Stimulated activated CD4-positive, alpha-beta T cell treated with anti-CD3 and anti-CD28 coated beads, Interleukin-4, amount 100 ng/mL, for 1 hour (primary cell): ENCODE measurements at places on chromosomes 13 and 19.

- no peak for DNase-seq
Observed at GRCh38 chr19:947707-948539, 22.1 kb downstream of the ARID3A start.

GRCh38 chr13:106176117-106176516 lies 359.3 kb downstream of the EFNB2 start:
- no peak for DNase-seq

DNA sequence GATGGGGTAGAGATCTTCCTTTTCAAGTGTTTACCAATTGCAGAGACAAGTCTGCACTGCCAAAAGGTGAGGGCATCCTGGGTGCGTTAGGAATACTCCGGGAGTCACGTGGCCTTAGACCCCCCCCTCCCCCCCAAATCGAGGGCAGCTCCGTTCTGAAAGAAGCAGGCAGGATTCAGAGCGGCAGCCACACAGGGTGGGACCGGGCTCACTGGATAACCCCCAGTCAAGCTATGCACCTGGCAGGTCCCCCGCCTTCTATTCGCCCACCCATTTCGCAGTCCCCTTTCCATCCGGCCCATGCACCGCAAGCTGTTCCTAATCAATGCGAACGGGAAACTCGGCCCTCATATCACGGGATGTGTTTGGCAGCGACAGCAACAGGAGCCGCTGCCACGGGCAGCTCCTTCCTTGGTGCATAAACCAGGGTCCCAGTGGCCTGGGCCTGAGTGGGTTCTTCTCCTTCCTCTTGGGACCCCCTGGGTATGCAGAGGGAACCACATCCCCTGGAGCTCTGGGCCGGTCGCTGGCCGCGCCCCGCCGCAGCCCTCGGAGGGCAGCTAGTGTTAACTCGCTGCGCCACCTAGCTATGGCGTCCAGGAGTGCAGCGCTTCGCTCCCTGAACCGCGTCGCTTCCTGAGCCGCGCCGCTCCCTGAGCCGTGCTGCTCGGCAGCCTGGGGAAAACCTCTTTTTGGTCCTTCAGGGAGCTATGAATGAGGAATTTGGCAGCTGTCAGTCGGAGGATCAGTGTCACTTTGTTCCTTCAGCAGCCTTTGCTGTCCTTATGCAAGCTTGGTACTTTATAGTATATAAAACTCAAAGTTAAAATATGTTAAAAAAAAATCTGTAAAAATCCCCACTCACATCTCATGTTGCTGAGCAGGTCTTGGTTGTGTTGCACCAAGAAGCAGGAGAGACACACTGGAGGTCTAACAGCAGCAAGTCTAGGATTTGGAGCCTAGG lies 41.4 kb downstream of the LYL1 start:
- DNase-seq, result peak; percentile 83

GRCh38 chr19:47836038-47836437 lies 14.3 kb downstream of the CRX start:
- no peak for DNase-seq

- DNase-seq, result no peak
Observed at GRCh38 chr19:12859546-12859945, 21.2 kb downstream of the MAST1 start.

- DNase-seq, result no peak
Observed at GRCh38 chr19:30873691-30874090, 475.5 kb downstream of the TSHZ3 start.

DNA sequence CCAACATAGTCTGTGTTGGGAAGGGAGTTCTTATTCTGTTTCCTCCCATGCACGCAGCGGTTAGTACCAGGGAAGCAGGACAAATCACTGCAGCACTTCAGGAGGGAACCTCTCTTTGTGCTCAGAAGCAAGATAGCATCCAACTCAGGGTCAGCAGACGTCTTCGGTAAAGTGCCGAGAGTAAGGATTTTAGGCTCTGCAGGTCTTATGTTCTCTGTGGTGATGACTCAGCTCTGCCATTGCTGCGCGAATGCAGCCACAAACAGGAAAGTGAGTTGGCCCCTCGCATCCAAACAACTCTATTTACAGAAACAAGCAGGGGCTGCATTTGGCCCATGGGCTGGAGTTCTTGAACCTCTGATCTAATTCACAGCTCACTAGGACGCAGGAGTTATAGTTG lies 122.1 kb upstream of the SPATA13 start:
- DNase-seq, result no peak

- DNase-seq, result no peak
Observed at GRCh38 chr13:113089693-113090414, 15.7 kb upstream of the F7 start.

- peak; percentile 1 for DNase-seq
Observed at GRCh38 chr19:37251308-37252229, 33.6 kb downstream of the ZNF383 start.

DNA sequence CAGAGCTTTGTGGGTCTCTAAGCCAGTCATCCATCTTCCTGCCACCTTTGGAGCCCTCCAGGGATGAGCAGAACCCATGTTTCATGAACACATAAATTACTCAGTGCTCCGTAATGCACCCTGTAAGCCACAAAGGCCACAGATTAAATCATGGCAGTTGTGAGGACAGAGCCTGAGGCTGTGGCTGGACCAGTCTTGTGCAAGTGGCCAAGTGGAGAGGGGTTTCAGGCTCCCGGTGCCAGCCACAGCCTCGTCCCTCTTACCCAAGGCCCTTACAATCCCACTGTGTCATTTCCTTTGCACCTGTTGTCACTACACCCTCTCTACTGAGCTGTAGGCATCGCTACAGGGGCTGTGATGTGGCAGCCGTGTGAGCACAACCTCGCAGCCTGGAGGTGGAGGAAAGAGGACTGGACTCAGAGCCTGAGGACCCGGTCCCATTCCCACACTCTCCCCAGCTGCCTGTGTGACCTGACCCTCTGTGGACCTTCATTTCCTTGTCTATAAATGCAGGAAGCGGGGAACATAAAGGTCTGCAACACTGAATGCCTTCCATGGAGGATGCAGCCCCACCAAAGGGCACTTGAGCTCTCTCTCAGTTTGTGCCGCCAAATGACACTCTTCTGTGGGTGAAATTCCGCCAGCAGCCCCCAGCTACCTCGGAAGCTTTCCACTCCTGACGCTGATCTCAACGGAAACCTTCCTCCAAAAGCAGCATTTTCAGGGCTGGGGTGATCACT lies 792.0 kb downstream of the UQCRFS1 start:
- DNase-seq, result no peak

GRCh38 chr13:45219123-45219891 lies 18.5 kb upstream of the KCTD4 start:
- no peak for DNase-seq

DNA sequence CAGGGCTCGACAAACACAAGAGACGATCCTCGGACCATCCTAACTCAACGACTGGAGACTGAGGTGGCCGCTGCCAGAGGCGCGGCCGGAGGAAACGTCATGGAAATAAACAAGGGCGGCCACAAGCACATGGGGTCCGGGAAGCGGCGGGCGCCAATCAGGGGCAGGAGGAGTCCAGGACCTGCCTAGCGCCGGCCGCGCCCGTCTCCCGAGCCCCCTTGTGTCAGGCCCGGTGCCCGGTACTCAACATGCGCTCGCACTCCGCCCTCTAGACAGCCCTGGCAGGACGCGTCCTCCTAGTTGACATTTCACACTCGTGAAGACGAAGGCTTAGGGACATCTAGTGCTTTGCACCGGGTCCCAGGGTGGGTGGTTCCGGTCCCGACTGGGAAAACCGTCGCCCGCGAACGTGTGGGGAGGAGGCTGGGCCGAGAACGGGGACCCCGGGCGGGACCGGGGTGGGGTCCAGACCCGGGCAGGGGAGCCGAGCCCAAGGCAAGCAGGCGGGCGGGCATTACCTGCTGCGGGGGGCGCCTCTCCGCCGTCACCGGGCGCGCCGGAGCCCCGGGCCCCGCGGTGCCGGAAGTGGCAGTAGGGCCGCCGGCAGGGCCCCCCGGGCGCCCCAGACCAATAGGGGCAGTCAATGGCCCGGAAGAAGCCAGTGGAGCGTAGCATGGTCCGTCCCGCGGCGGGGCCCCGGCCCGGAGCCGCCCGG lies 442 bp downstream of the REXO1 start:
- no peak for DNase-seq

DNA sequence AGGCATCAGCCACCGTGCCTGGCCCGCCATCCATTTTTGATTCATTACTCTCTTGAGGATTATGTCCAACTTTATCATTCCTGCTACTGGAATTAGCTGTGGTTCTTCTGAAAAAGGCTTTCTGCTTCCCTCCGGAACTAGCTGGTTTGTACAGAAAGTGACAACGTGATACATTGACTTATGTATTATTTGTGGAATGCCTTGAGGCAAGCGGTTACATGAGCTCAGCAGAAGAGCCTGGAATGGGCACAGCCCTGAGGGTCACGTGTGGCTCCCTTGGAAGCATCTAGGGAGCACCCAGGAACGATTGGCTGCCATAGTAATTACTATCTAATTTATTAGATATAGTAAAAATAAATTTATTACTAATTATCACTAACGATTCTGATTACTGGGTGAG lies 14.4 kb upstream of the RETN start:
- DNase-seq, result no peak

DNA sequence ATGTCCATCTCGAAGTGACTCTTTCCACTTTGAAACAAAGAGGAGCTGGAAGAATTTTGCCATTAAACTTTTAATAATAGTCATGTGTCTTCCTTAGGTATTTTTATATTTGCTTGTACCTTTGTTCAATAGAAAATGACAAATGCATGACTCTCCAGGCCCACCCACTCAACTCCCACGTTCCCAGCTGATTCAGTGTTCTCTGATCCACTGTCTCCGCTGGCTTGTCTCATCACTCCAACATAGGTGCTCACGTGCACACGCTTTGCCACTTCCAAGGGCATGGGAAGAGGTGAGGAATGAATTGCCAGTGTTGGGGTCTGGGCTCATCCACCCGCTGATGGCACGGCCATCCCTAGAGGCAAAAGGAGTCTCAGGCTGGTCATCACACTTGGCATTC lies 24.5 kb downstream of the RASL11A start:
- DNase-seq, result peak; percentile 57

DNA sequence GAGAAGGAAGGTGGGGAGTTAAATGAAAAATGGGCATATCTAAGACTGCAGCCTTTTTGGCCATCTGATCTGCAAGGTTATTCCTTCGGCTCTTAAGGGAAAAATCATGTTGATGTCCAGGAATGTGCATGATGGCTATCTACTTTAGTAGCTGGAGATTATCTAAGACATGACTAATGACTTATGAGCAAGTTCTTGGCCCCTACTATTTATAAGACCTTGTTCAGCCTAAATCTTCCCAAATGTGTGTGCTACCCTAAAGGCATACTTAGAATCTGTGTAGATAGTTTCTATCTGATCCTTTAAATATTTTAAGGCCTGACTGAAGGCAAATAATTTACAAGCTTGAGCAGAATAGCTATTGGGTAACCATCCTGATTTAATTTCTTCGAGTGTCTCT lies 41.8 kb upstream of the CD177 start:
- no peak for DNase-seq

DNA sequence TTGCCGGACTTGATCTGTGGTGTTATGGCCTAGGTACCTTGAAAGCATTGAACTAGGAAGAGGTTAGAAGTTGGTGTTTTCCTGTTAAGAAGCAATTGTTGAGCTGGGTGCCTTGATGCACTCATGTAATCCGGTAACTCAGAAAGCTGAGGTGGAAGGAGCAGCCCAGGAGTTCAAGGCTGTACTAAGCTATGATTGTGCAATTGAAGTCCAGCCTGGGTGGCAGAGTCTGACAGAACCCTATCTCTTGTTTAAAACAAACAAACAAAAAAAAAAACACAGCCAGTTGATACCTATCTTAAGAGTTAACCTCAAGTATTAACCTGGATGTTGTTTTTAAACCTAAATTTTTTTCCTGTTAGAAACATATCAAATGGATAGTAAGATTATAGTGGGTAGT lies 19.3 kb downstream of the SAFB start:
- no peak for DNase-seq
